ENCODE measurements at places on chromosomes 2 and 18. TPM values are rescaled to one million over a fixed set of nuclear protein-coding genes. Genes with fewer than 3 reads are reported as not detected.
A peak's percentile ranks its signal among the peaks of the same experiment; 100 is the strongest.

OR6B2 gene
- polyA plus RNA-seq: not detected

KLHL29 gene
- 2.6 TPM for polyA plus RNA-seq

ALPI gene
- polyA plus RNA-seq: not detected

FABP1 gene
- not detected for polyA plus RNA-seq

DNA sequence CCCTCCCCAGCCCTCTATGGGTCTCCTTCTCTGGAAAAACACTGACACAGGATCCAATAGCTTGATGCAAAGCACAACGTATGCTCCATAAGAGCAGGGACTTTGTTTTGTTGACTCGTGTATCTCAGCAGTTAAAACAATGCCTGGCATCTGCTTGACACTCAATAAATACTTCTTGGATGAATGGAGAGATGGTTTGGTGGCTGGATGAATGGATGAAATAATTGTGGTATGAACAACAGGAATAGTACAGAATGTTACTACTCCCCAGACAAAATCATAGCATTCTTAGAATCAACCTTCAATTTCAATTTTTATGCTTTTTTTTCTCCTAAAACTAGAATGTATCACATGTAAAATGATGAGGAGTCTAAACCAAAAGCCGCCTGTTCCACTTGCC lies 57.4 kb downstream of the KCNE4 start:
- no peak for DNase-seq

DNA sequence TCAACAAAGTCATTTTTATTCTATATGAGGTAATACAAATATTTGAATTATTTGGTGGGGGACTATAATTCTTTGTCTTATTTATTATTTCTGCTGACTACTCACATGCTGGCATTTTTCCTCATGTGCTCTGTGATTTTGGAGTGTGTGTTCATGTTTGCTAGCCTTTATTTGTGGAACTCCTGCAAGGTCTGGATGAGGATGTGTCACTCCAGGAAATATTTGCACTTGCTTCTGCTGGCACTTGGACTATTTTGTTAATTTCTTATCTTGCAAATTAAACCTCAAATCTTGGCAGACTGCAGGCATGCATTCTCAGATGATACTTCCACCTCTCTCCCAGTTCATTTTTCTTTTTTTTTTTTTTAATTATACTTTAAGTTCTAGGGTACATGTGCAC lies 34.1 kb downstream of the POLI start:
- DNase-seq: no peak

DNA sequence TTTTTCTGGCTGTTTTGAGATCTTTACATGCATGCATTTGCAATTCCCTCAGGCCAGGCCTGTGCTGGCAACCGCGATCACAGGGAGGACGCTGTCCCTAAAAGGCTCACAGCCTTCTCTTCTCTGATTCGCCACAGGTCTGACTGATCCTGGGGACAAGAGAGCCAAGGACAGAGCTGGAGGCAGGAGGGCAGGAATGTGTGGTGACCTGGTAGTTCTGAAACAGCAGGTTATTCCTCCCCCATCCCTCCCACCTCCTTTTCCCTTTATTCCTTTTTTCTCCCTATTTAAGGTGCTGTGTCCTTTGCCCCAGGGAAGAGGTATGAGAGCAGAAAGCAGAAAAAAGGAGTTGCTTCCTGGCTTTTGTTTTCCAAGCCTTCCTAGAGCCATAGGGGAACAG lies 21.9 kb downstream of the TMEM177 start:
- DNase-seq: no peak

- no peak for DNase-seq
Observed at GRCh38 chr2:26184121-26184520, 11.2 kb downstream of the GAREM2 start.

DNA sequence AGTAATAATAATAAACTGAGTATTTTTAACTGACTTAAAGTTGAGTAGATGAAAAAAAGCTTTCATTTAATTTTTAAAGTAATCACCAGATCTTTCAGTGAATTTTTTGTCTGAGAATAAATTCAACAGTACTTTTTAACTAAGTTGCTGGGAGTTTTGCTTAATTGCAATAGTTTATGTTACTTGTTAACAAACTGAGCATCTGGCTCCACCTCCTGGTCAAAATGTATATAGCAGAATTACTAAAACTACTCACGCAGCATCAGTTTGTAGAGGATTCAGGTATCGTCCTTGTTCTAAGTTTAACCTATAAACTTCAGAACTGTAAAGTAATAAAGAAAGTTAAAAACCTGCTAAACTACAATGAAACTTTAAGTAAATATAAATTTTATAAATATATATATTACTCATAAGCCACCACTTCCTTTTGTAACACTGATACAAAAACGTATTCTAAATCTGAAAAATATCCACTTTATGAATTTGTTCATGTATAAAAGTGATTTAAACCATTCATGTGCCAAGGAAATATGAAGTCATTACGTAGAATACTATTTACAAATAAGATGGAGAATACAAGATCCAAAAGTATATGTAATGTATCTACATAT lies 21.3 kb downstream of the NOL10 start:
- peak; percentile 72 for DNase-seq

DNA sequence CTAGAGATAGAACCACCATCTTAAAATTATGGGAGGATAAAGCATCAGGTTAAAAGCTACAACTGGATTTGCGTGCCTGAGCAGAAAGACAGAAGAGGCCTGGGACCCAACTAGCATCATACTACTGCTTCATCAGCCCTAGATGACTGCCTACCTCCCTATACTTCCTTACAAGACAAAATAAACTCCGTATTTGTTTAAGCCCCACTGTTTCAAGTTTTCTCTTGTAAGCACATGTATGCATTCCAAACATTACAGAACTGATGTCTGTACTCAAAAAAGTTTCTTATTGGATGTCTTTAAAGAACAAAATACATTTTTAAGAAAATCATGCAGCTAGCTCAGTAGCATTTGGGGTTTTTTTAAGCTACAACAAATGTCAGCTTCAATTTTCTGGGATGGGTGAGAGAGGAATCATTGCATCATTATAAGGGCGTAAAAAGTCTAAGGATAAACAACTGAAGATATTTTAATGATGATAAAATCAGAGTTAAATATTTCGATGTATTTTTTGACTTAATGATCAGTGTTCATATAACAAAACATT lies 213.1 kb downstream of the EXOC6B start:
- no peak for DNase-seq

GRCh38 chr2:145007093-145007959 lies 487.4 kb upstream of the ZEB2 start:
- peak; percentile 31 for DNase-seq

DNA sequence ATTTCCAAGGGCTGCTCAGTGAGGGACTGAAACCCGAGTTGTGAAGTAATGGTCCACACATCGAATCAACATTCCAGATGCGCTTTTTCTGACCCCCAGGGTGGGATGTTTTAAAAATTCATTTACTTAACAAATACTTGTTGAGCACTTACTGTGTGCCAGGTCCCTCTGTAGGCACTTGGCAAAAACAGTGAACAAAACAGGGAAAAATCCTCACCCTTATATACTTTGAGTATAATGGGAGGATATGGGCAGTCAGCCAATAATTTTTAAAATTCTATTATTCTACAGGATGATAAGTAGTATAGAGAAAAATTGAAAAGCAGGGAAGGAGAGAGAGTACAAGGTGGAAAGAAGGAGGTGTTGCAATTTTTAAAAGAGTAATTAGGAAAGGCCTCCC lies 31.3 kb upstream of the AFTPH start:
- DNase-seq: no peak

GRCh38 chr2:13560322-13560721 lies 843.6 kb downstream of the TRIB2 start:
- DNase-seq: no peak

Measured in A549 (cell line).